ENCODE measurements at places on chromosomes 1 and 21. TPM values are rescaled to one million over a fixed set of nuclear protein-coding genes. Genes with fewer than 3 reads are reported as not detected.

The HJV gene
- total RNA-seq: not detected

The ESPN gene
- total RNA-seq: not detected

The AGT gene
- 9.8 TPM for total RNA-seq

The OR2G6 gene
- not detected for total RNA-seq

The BRDT gene
- total RNA-seq: not detected

The C4BPB gene
- not detected for total RNA-seq

The COL24A1 gene
- total RNA-seq: 0.78 TPM

The C1orf115 gene
- 31.0 TPM for total RNA-seq

The KRTAP23-1 gene
- not detected for total RNA-seq

The FAM72D gene
- 1.1 TPM for total RNA-seq

The FCGR2B gene
- 0.47 TPM for total RNA-seq

The CHD1L gene
- total RNA-seq: 11.5 TPM

The NT5C1A gene
- total RNA-seq: 0.94 TPM

The GSTM1 gene
- not detected for total RNA-seq

The GIPC2 gene
- total RNA-seq: 0.47 TPM

Data from occipital lobe (tissue), 3 donors.